ENCODE measurements at places on chromosomes 3 and 15.

DNA sequence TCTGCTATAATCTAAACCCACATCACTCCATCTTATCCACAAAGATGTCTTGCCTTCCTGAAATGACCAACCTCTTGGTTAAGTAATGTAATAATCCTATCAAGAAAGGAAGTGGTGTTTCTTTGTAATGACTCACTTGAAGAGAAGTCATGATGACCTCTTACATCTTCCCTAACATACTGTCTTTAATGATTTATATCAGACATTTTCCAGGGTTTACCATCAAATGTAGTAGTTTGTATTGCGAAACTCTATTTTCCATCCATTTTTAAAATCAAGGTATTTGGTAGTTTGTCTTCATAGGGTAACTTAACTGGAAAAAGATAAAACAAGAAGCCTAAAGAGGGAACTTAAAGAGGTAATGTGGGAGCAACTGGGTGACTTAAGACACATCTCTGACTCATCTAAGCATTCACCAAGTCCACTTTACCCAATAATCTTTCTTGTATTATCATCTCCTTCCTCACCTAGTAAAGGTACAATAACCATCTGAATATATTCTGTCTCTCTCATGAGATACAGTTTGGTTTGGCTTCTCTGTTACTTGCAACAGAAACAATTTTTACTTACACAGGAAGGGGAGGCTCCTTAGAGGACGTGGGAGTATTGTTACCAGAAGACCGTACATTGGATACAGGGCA lies 5.7 kb upstream of the MAPK6 start:
- DNase-seq, result no peak

- no peak for DNase-seq
Observed at GRCh38 chr3:69491975-69492374, 106.1 kb upstream of the FRMD4B start.

DNA sequence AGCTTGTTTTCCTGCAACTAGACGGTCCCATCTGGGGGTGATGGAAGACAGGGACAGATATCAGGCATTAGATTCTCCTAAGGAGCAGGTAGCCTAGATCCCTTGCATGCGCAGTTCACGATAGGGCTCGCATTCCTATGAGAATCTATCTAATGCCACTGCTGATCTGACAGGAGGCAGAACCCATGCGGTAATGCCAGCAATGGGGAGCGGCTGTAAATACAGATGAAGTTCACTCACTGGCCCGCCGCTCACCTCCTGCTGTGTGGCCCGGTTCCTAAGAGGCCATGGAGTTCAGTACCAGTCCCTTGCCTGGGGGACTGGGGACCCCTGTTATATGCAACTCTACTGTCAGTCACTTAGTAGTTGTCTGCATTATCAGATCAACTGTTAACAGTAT lies 7.9 kb upstream of the DENND6A start:
- no peak for DNase-seq

DNA sequence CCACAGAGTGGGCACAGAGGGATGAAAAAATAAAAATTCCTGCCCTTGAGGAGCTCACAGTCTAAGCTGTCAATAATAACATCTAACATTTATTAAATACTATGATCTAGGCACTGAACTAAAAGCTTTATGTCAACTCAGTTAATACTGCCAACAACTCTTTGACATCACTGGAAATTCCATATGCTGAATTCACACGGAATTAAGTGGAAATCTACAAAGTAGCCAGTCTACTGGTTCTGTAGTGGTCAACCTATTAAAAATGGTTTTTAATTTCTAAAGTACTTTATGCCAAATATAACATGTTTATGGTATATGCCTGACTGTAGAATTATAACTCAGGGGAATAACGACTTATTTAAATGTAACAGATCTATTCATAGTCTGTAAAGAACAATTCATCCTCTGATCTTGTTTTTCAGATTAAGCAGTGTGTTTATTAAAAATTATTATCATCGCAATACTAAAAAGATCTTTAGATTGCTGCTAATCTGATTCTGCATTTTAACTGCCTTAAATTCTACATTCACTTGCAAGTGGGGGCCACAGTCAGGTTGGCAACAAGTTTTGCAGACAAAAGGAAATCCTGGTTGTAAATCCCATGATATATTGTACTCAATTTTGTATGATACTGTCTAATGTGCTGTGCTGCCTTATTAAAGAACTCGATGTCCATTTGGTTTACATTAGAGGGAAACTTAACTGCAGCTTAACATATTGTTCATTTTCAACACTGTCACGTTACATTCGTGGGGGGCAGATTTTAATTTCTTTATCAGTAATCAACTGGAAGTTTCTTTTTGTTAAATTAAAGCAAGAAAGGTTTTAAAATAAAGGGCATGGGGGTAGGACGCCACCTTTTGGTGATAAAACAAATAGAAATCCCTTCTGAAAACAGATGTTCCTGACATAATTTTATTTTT lies 2.6 kb upstream of the FOXP1 start:
- DNase-seq, result no peak

DNA sequence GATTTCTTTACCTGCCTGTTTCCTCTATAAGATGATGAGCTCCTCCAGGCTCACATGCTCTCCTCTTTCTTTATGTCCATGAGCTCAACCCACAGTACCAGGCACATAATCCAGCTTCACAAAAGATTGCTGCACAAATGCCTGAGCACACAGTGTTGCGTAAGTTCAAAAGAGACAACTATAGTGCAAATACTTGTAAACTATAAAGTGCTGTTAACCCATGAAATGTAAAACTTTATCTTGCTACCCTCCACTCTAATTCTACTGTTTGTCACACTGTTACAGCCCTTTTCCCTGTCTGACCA lies 101.0 kb upstream of the LPP start:
- no peak for DNase-seq

- DNase-seq, result no peak
Observed at GRCh38 chr3:41198526-41198925, 779 bp upstream of the CTNNB1 start.

DNA sequence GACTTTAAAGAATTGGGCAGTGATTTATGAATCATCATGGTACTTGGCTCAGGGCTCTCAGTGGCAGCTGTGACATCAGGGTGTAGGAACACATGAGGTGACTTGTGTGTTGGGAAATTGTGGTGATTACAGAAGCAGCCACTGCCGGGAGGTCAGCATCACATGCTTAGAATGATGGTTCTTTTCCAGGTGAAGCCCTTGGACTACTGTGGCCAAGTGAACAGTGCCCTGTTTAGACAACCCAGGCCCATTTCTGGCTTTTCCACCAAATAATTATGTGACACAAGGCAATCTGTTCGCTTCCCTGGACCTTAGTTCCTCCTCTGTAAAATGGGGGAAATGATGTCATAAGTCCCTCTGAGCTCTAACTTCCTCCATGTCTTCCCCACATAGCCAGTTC lies 139.7 kb upstream of the ROPN1 start:
- DNase-seq, result no peak

- no peak for DNase-seq
Observed at GRCh38 chr15:93683651-93684050, 547.7 kb upstream of the MCTP2 start.

- DNase-seq, result no peak
Observed at GRCh38 chr3:50170689-50171088, 15.6 kb downstream of the SEMA3F start.

DNA sequence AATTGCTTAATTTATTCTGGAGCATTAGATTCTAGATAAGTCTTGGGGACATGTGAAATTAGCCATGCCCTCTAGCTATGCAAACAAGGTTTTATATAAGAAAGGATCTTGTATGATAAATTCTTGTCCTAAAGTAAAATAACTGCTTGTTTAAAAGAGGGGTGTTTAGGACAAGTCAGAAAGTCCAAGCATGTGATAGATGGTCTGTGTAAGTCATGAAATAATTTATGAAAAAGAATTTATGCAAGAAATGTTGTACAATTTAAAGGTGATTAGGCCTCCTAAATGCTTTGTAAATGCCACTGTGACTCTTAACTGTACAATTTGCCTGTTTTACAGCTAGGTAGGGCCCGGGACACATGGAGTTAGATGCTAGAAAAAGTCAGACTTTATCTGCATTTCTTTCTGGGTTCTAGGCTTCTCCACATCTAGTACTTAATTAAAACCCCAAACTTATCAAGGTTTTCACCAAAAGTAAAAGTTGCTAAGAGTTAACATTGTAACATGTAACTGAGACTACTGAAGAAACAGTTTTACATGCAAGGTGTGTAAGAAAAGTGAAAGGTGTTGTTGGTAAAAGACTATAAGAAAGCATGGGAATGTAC lies 13.2 kb downstream of the LINS1 start:
- no peak for DNase-seq

DNA sequence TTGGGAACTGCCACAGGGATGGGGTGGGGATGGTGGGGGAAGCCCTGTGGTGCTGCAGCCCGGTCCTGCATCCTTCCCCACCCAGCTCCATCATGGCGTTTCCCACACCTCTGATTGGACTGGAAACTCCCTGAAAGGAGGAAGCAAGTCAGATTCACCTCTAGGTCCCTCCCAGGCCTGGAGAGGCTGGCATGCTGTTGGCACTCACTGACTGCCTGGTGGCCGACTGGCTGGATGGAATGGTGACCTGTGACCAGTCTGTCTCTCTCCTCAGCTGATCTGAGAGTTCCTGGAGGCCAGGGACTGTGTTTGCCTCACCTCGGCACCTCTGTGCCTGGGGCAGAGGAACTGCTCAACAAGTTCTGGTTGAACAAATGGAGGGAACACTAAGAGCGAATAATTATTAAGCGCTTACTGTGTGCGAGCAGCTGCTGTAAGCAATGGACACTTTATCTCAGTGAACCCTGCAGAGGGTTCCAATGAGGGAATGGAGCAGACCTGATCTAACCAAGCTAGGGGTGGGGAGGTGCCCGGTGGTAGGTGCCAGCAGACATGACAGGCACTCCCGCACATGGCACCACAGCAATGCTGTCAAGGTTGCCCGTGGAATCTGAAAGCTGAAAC lies 3.5 kb upstream of the HHATL start:
- no peak for DNase-seq

GRCh38 chr15:37149146-37149545 lies 48.8 kb upstream of the MEIS2 start:
- DNase-seq, result no peak

GRCh38 chr15:67148196-67148701 lies 82.8 kb downstream of the SMAD3 start:
- peak; percentile 50 for DNase-seq

GRCh38 chr3:139302084-139302800 lies 41.6 kb upstream of the MRPS22 start:
- no peak for DNase-seq

DNA sequence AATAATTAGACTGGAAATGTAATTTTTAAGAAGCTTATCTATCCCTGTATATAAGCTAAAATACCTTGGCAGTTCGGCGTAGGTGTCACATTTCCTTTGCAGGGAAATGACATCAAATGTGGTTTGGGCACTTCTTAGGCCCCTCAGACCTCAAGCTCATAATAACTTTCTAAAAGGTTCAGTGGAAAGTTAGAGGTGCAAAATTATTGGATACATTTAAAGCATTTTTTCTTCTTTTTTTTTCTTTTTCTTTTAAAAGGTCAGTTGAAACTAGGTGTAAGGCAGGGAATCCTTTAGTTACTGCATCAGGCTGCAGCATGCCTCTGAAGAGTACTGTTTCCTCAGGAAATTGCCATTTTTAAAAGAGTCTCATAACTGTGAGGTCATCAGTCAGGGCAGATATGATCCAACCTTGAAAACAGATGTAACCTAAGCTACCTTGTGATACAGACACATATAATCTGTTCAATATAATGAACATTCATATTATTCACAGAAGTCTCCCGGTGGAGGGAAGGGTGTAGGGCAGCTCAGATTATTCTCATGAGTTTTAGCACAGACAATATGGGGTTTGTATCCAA lies 4.8 kb downstream of the SACM1L start:
- DNase-seq, result no peak

DNA sequence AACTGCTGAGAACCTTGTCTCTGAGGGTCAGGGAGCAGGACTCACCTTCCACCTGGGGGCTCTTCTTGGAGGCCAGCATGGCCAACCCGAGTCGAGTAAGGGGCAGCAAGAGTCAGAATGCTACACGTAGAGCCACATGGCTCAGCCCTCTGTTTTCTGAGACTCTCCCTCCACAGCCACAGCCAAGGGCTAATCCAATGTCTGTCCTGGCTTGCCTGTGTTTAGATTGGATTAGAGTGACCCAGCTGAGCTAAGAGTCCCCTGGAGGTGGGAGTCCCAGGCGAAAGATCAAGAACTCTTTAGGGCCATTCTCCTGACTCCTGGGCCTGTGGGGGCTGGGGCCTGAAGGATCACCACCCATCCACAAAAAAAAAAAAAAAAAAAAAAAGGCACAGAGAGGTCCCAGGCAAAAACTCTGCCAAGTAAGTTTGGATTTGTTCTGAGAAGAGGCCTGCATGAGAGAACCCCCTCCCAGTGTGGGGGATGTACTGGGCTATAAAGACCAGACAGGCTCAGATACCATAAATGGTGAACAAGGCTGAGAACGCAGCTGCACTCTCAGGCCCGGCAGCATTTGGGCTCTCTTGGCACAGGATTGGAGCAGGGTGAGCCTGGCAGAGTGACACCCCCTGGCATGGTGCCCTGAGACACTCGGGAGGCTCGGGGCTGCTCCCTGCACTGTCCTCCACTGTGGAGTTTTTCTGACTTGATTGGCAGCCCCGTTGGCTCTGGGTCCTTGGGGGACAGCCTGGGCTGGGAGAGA lies 88.0 kb upstream of the OSBPL11 start:
- DNase-seq, result no peak

DNA sequence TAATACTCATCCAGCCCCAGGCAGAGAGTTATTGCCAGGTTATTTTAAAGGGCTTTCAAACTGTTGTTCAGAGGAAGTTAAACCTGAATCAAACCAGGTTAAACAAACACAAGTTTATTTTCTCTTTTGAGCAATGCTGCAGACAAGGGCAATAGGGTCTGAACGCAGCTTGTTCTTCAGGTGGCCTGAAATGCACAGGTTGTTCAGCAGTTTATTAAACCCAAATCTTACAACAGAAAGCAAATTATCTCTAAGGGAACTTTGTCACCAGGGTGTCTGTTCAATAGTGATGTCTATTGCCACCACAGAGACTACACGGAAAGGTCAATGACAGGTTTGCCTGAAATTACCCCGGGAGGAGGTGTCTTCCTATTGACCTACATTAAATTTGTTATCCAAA lies 134.0 kb downstream of the IL5RA start:
- no peak for DNase-seq

DNA sequence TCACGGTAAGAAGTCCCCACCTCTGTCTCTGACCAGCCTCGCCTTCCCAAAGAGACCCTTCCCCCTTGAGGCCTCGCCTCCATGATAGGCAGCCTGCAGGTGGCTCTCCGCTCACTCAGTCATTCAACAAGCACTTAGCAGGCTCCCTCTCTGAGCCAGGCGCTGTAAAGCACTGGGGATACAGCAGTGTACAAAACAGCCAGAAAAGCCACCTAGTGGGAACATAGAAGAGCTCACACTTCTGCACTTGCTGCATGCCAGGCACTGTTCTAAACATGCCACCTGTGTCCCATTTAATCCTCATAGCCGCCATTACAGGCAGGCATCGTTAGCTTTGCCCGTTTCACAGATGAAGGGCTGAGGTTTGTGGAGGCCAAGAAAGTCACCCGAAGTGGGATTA lies 56.0 kb downstream of the SEMA3G start:
- DNase-seq, result no peak
